ENCODE measurements at places on chromosomes 5 and 9.
A peak's percentile ranks its signal among the peaks of the same experiment; 100 is the strongest.

- DNase-seq: no peak
These were observed 38.4 kb downstream of the UBE2QL1 start for GRCh38 chr5:6487081-6487480.

- no peak for DNase-seq
These were observed 87.4 kb upstream of the PCA3 start for GRCh38 chr9:76676857-76677256.

GRCh38 chr5:6943197-6944112 is 230.2 kb downstream of the TENT4A start:
- no peak for DNase-seq

DNA sequence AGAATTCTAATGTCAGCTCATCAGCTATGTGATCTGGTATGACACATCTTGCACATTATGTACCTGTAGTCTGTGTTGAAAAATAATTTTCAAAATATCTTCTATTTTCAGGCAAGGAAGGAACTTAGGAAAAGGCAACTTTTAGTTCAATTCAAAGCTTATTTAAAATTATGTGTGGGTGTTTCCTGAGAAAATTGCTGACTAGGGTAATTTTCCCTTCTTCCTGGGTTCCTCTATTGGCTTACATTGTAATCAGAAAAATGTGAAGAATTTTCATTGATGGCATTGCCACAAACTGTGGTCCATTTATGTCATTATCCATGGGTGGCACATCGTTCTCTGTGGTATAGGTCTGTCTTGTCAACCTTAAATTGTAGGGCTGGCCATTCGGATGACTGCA is 328.7 kb upstream of the SGCD start:
- no peak for DNase-seq

- DNase-seq: no peak
These were observed 207.9 kb upstream of the CD180 start for GRCh38 chr5:67404256-67405100.

DNA sequence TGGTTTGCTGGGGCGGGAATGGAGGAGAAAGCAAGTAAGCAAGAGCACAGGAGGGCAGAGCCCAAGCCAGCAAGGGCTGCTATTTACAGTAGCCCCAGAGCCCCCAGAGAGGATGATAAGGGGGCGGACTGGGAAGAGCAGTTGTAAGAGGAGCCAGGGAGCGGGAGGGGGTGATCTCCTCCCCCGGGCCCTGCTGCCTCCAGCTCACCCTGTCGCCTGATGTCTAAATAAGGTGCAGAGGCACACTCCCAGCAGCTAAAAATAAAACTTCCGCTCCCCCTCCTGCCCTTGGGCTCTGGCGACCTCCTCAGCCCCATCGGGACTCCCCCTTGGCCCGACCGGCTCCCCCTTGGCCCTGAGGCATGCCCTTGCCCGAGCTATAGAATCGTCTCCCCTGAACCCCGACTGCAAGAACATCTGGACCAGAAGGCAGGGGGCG is 14.4 kb upstream of the CCDC69 start:
- DNase-seq: peak; percentile 77

- DNase-seq: no peak
These were observed 662 bp upstream of the DOLPP1 start for GRCh38 chr9:129080298-129080600.

GRCh38 chr9:90546200-90546599 is 96.4 kb downstream of the DIRAS2 start:
- no peak for DNase-seq

DNA sequence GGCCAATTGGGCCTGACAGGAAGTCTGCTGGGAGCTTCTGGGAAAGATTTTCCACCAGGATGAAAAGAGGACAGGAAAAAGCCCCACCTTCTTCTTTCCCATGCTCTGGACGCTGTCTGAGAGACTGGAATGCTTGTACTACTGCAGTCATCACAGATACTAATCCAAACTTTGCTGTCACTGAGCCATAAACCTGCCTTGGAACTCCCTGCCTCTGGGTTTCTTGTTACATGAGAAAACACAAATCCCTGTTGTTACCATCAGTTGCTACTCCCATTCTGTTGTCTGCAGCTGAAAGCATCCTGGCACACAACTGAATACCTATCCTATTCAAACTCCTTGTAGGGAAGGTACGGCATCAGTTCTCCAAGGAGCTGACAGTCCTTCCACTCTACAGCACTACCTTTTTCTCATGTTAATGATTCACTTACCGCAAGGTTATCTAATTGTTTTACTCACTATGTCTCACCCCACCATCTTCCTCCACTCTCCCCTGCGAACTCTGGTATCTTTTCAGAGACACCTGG is 167.5 kb downstream of the CDK5RAP2 start:
- DNase-seq: no peak

DNA sequence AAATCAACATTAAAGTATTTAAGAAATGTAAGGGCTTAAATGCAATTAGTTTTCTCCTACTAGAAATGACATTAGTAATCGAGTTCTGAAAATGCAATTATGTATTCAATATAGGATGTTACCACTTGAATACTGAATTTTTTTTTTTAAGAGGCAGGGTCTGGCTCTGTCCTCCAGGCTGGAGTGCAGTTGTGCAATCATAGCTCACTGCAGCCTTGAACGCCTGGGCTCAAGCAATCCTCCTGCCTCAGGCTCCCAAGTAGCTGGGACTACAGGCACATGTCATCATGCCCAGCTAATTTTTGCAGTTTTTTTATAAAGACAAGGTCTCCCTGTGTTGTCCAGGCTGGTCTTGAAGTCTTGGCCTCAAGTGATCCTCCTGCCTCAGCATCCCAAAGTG is 1.5 kb downstream of the CDC20B start:
- no peak for DNase-seq

DNA sequence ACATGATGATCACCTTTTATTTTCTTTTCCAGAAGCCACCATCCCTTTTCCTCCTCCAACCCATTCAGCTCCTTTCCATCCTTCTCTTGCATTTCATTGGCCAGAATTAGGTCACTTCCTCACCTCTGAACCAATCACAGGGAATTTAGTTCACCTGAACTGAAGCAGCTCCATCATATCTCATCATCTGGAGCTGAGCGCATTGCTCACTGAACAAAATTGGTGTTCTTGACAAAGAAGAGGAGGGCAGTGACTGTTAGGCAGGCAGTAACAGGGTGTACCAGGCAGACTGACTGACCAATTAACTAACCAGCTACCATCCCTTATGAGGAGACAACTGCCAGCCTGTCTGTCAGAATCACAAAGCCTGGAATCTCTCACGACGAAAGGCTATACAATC is 1.8 kb upstream of the ZNF354A start:
- no peak for DNase-seq

DNA sequence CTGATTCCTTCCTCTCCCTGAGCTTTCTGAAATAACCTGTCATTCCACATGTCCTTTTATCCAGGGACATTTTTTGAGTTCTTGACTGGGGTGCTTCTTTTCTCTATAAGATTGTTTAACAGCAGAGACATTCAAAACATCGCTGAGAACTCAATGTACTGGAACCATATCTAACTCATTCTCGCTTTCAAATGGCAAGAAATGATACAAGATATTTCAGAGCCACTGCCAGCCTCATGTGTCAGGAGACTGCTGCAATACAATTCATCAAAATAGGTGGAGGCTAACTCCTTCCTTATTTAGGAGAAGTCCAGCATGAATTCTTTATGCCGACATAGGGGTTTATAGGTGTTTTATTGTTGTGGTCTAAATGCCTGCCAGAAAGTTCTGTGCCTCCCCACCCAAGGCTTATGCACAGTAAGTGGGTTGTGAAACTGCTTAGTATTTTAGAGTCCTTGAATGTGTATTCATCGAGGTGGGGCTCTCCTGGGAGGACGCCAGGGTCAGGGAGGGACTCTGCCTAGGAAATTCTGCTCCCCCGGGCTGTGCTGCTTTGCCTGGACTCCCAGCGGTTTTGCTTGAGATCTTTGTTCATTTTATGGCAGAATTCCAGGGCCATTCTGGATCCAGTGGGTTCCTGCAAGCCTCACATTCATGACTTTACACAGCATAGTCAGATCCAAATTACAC is 53.9 kb downstream of the ZNF474 start:
- DNase-seq: peak; percentile 82

DNA sequence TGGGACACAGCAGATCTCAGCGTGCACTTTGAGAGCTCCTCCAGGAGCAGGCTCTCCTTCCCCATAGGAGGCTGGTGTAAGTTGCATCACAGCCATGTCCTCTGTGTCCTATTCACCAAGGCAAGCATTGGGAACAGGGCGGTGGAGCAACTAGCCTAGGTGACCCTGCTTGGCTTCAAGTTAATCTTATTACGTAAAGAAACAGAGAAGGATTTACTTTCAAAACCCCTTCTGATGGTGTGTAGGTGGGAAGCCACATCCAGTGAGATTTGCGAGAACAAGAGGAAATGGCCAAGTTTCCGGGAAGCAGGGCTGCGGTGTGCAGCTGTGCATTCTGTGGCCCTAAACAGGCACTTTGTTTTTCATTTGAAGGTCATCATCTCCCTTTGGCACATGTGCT is 80.2 kb downstream of the TRIO start:
- DNase-seq: no peak

GRCh38 chr5:153067869-153068268 is 422.6 kb upstream of the GRIA1 start:
- DNase-seq: no peak

DNA sequence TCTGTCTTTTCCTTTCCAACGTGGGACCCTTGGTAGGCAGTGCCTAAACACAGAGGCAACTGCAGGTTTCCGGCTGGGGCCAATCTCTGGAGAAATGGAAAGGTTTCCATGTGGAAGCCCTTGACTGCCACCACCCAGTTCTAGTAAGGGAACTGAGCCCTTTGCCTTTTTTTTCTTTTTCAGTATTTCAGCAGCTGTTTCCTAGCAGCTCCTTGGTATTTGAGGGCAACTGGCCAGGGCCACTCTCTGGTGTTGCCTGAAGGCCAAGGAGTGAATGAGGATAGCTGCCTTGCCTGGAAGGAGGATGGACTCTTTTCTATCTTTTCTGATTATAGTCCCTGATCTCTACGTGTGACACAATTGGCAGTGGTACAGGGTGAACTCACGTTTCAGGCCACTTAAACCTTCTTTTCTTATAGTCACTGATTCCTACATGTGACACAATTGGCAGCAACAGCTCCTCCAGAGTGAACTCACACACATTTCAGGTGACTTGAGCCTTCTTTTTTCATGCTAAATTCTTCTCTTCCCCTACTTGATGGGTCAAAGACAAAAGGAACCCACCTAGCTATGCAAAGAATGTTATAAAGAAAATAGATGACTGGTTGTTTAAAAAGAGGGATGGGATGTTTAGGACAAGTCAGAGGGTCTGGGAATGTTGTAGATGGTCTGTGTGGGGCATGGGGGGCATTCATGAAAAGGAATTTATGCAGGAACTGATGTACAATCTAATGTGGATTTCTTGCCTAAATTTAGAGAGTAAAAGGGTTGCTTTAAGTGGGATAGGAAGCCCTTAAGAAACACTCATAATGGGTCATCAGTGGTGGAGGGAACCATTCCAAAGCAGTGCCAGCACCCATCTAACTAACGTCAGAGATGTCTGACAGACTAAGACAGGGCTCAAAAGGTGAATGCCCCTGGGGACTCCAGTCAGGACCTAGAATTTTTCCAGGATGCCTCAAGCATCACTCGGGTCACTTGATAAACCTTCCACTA is 190.1 kb downstream of the TMEM232 start:
- DNase-seq: peak; percentile 58

DNA sequence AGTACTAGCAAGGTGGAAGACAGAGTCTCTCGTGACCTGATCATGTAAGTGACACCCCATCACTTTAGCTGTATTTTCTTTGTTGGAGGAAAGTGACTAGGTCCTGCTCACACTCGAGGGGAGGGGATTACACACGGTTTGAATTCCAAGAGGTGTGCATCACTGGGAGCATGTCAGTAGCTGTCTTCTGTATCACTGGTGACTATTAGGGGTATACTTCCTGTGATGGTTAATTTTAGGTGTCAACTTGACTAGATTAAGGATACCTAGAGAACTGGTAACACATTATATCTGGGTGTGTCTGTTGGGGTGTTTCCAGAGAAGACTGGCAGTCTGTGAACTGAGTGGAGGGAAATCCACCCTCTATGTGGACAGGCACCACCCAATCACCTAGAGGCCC is 22.5 kb downstream of the FOXD1 start:
- DNase-seq: no peak

GRCh38 chr5:172479784-172480115 is 25.4 kb upstream of the SH3PXD2B start:
- no peak for DNase-seq

DNA sequence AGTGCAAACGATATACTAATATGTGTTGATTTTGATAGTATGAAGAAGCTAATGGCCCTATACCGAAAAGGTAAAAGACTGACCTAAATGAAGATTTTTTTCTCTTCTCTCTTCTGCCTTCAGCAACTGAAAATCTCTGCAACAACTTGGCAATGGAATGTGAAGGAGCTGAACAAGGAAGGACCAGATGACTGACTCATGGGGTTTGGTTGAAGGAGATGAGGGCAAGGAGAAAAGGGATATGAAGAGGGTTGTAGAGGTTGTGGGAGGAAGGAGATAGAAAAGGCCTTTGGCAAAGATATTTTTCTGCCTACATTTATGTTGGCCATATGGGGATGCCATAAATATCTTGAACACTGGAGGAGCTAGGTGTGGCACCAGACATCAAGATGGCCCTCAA is 129.7 kb upstream of the CHD1 start:
- DNase-seq: no peak

- DNase-seq: no peak
These were observed 2.6 kb downstream of the SEPTIN8 start for GRCh38 chr5:132774406-132774805.

- DNase-seq: peak; percentile 80
These were observed 35.3 kb upstream of the SMIM23 start for GRCh38 chr5:171750311-171750788.

DNA sequence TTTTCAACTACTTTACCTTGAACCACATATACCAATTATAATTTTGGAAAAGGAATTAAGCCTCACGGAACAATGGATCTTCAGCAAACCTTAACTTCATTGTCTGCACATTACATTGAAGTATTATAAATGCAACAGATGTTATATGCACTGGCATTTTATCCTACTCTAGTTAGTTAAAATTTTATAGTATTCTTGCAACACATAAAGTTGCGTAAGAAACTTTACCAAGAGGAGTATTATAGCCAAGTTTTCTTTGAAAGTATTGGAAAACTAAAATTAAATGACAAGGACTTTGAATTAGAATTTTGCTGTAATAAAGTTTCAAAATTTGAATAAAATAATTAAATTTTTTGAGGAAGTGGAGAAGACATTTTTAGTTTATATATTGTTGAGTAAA is 63.4 kb upstream of the SREK1 start:
- DNase-seq: no peak

GRCh38 chr5:180717989-180718388 is 21.9 kb downstream of the OR2Y1 start:
- no peak for DNase-seq

- DNase-seq: no peak
These were observed 171.7 kb downstream of the ZNF608 start for GRCh38 chr5:124574521-124575436.

Data from Right ventricle myocardium superior (tissue), 1 donor.